ENCODE measurements at places on chromosomes 7 and 10.
A peak's percentile ranks its signal among the peaks of the same experiment; 100 is the strongest.

DNA sequence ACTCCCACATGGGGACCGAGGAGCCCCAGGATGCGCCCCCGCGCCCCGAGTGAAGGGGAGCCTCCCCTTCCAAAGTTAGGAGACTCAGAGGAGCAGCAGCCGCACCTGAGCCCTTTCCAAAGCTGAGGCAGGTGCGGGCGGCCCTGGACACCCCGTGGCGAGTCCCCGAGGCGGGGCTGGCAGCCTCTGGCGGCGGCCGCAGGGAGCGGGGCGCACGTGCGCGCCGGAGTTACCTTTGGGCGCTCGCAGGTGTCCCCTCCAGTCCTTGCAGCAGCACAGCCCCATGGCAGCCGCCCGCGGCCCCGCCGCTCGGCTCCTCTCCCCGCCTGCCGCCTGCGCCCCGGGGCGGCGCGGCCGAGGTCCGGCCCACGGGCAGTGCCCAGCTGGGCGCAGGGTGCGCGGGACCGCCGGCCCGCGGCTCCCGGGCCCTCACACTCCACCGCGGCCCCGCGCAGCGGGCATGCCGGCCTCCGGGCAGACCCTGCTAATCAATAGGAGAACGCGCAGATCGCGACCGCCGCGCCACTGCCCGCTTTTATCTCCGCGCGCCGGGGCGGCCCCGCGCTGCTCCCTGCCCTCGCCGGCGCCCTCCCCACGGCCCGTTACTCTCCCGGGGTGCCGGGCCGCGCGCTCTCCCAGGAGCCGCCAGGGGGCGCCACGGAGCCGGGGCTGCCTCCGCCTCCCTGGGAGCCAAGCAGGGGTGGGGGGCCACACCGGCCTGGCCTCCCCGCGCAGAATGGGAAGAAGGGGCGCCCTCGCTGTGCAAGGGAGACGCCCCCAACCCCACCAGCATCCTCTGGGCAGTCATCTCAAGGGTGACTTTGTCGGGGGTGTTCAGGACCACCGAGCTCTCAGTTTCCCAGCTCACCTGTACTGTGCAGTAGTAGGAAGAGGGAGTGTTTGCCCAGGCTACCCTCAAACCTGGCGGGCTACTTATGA, 80.8 kb downstream of the ARHGAP22 start:
- peak; percentile 64 for DNase-seq

GRCh38 chr10:15715619-15716227, 4.0 kb downstream of the ITGA8 start:
- DNase-seq = peak; percentile 3

DNA sequence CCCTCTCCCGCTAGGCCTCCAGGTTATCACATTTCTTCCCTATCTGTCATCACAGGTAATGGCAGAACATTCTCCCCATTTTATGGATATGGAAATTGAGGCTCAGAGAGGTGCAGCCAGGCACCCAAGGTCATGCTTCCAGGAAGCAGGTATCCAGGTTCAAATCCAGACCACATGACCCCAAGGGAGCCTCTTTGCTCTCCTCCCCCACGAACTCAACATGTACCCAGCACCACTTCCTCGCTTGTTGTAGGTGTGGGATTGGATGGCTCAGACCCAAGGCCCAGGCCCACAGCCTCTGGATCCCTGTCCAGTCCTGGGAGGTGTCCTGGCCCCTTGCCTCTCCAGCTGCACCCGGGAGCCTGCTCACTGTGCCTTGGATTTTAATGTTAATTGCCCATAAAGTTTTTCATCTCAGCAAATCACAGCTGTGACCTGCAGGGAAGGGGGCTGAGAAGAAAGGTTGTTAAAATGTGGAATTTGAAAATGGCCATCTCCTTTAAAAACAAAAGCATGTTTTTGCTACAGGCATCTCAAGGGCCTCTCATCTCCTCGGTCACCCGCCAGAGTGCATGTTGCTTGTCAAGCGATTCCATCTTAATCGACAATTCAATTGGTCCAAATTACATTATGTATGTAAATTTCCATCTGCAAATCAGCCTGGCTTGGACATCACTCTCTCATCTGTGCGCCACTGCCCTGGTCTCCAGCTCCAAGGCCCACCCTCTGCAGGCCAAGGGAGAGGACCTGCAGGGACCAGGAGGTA, 205.4 kb upstream of the ZMIZ1 start:
- DNase-seq = no peak

- DNase-seq = no peak
Observed at GRCh38 chr10:88913127-88913526, 33.1 kb downstream of the STAMBPL1 start.

DNA sequence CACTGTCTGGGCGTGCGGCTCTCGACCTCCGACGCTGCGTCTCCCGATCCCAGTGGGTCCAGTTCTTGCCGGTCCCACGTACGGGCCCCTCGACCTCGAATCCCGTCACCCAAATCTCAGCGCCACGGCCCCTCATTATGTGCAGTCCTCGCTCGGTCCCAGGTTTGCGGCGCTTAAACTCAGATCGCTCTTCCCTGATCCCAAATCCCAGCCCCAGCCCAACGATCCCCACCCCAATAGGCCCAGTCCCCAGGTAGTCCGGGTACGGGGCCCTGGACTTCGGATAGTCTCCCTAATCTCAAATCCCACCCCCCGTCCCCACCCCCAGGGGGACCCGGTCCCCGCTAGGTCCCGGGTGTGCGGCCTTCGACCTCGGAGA, 666 bp downstream of the HNRNPF start:
- no peak for DNase-seq

GRCh38 chr10:123501148-123501547, 165.0 kb upstream of the GPR26 start:
- DNase-seq = no peak

DNA sequence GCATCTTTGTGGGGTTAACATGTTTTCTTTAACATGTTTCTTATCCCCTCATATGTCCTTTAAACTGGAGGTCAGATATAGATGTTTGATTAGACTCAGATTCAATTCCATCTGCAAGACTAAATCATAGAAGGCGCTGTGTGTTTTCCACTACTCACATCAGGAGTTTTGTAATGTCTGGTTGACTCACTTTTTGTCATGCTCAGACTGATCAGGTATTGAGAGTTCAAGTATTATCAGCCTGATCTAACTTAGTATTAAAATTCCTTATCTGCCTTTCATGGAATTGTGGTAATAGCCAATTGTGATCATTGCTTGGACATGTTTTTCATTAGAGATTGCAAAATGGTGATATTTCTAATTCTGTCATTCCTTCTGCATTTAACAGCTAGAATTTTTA, 30.2 kb downstream of the ENTPD7 start:
- DNase-seq = no peak

DNA sequence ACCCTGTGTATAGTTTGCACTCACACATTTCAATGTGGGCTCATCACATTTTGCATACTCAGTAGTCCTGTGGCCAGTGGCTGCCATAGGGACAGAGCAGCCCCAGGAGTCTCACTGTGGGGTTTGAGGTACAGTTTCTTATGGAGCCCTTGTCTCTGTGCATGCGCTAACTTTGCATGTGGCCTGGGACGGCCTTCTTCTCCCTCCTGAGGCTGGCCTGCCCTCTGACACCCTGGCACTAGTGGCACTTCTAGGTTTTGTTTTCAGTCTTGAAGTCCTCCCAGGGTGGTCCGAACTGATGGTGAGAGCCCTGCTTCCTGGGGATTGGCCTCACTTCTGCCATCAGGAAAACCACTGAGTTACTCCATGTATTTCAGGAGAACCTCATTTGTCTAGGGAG, 21.2 kb downstream of the NACAD start:
- DNase-seq = no peak

DNA sequence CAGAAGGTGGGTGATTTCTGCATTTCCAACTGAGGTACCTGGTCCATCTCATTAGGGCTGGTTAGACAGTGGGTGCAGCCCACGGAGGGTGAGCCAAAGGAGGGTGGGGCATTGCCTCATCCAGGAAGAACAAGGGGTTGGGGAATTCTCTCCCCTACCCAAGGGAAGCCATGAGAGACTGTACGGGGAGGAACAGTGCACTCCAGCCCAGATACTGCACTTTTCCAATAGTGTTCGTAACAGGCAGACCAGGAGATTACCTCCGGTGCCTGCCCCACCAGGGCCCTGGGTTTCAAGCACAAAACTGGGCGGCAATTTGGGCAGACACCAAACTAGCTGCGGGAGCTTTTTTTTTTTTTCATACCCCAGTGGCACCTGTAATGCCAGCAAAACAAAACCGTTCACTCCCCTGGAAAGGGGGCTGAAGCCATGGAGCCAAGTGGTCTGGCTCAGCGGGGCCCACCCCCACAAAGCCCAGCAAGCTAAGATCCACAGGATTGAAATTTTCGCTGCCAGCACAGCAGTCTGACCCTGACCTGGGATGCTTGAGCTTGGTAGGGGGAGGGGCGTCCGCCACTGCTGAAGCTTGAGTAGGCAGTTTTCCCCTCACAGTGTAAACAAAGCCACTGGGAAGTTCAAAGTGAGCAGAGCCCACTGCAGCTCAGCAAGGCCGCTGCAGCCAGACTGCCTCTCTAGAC, 31.2 kb downstream of the ARMC10 start:
- peak; percentile 29 for DNase-seq

GRCh38 chr10:74384615-74385183, 233.7 kb downstream of the ADK start:
- no peak for DNase-seq

DNA sequence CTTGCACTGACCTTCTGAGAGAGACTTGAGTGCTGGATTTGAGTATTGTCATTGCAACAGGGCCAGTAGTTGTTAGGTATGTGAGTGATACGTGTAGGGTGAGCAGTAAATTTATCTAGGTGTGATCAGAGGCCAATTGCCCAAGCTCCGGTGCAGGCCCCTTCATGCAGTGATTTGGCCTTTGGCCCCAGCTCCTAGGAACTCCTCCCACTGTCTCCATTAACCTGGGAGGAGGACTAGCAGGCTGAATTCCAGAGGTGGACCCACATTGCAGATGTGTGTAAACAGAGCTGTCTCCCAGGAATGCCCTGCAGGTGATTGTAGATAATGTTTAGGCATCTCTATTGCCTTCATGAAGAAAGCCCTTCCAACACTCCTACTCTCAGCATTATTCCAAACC, 19.5 kb downstream of the TCF7L2 start:
- no peak for DNase-seq

DNA sequence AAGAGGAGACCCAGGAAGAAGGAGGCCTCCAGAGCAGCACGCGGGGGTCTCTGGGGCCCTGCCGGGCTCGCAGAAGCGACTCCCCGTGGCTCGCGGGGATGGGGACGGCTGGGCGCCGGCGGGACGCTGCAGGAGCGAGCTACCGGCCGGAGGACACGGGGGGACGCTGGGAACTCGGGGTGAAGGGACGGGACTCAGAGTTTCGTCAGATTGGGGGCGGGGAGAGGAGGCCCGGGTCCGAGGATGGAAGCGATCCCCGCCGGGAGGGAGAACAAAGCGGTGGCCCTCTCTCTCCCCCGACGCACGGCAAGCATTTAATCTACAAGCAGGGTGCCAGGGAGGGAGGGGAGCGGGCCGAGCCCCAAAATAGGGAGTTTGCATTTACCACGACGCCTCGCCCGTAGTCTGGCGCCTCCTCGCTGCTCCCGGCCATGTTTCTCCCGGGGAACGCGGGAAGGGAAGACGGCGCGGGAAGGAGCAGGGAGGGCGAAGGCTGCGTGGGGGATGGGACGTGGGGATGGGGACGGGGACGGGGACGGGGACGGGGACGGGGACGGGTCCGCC, at the start of gene PRTFDC1:
TSS of gene PRTFDC1 (minus strand) at position 464 of the 564 bp plus-strand sequence. CDS start at position 433, 31 bp downstream.
- DNase-seq = peak; percentile 66

GRCh38 chr10:29471544-29471859, 163.3 kb downstream of the SVIL start:
- DNase-seq = peak; percentile 56

DNA sequence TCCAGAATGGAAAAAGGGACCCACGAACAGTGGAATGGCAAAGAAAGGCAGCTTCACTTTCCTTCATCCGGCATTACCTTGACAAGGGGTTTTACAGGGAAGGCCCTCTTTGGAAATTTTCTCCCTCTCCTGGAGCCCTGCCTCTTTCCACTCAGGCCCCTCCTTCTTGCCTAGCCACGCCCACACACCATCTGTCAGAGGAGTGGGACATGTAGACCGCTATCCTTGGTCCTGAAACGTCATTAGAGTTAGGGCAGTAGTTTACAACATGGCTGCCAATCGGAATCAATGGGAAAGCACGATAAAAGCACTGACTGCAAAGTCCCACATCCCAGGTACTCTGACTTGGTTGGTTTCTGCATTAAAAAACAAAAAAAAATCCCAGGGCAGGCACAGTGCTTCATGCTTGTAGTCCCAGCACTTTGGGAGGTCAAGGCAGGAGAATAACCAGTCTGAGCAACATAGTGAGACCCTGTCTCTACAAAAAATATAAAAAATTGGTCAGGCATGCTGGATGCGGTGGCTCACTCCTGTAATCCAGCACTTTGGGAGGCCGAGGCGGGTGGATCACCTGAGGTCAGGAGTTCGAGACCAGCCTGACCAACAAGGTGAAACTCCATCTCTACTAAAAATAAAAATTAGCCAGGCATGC, 96.4 kb downstream of the MARCHF5 start:
- DNase-seq = peak; percentile 84

GRCh38 chr7:145478541-145478940, 638.1 kb upstream of the CNTNAP2 start:
- no peak for DNase-seq

All from astrocyte of the hippocampus (primary cell).